ENCODE measurements at places on chromosomes 1 and 21.
A peak's percentile ranks its signal among the peaks of the same experiment; 100 is the strongest.

- no peak for DNase-seq
Observed at GRCh38 chr1:234515821-234516241, 36.9 kb upstream of the TARBP1 start.

- no peak for DNase-seq
Observed at GRCh38 chr1:12532405-12533315, 85.3 kb downstream of the DHRS3 start.

GRCh38 chr1:208113011-208113410 lies 131.2 kb downstream of the PLXNA2 start:
- DNase-seq: no peak

GRCh38 chr1:181398544-181398943 lies 84.8 kb upstream of the CACNA1E start:
- no peak for DNase-seq

- DNase-seq: no peak
Observed at GRCh38 chr1:153474347-153474746, 13.9 kb upstream of the S100A7 start.

DNA sequence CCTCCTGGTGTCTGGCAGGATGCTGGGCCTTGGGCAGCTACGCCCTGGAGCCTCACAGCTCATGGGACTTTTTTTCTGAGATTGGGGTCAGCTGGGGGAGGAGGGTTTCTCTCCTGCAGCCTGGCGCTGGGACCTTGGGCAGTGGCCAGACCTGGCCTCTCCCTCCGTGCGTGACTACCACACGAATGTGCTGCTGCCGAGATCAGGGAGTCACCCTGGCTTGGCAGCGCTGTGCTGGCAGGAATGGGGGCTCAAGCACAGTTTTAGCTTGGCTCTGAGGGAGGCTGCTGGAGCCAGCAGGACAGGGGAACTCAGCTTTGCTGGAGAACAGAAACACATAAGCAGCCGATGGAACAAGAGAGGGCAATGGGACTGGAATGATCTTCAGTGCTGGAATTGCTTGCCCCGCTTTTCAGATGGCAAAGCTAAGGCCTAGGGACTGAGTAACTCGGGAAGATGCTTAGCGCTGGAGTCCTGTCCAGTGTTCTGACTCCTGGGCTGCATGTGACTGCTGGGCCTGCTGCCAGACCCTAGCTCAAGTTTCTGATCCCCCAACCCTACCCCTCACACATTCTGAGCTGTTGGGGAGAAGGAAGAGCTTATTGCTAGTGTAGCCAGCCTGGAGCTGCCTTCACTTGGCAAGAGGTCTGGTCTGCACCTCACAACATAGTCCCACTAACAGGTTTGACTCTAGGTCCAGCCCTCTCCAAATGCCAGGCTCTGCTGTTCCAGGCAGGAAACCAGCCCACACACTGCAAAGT lies 69.9 kb downstream of the NAV1 start:
- no peak for DNase-seq

- no peak for DNase-seq
Observed at GRCh38 chr1:30477588-30477987, 245.8 kb downstream of the MATN1 start.

DNA sequence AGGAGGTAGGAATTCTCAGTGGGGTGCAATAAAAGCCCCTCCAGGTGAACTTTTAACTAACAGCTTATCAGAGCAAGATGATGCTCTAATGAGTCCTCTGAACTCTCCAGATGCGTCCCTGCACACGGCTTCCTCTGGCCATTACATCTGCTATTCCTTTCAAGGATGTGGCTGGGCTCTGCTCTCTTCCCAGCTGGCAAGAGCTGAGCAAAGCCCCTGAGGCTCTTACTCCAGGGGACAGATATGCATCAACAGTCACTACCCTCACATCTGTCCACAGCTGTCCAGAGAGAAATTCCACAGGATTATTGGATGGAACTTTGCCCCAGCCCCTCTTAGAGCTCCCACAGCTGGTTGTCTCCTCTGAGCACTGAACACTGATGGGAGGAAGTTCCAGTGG lies 267.8 kb downstream of the C1orf94 start:
- no peak for DNase-seq

- DNase-seq: no peak
Observed at GRCh38 chr1:111671852-111672251, 52.3 kb downstream of the RAP1A start.

GRCh38 chr1:205232127-205232820 lies 4.5 kb downstream of the TMCC2 start:
- no peak for DNase-seq

DNA sequence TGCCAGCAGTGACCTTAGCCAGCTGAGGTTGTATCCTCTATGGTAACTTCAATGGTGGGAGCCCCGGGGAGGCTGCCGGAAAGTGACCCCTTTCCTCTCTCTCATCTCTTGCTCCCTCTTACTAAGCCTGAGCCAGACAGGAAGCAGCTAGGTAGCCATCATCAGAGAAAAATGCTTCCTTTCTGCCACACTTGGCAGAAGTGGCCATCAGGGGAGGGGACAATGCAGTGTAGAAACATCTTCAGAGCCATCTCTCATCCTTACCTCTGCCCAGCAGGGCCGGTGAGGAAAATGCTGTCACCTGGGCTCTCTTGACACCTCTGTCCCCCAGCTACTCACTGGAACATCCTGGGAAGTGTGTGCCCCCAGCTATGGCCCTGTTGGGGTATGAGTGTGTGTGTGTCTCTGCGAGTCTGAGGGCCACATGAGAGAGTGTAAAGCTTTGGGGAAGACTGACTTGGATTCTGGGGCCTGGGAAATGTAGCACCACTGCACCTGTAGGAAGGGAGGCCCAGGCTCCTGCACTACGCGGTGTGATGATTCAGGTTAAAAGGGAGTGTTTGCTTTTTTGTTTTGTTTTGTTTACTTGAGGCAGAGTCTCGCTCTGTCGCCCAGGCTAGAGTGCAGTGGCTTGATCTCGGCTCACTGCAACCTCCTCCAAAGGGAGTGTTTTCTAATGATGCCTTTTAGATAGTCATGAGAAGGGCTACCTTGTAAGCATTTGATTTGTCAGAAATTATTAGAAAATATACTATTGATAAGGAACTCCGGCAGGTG lies 48.7 kb upstream of the CNTN2 start:
- peak; percentile 6 for DNase-seq

GRCh38 chr1:167430849-167431242 lies 87.5 kb downstream of the CD247 start:
- DNase-seq: no peak

- DNase-seq: peak; percentile 88
Observed at GRCh38 chr1:10867914-10868598, 71.6 kb upstream of the CASZ1 start.

GRCh38 chr1:193589597-193590040 lies 403.2 kb upstream of the B3GALT2 start:
- no peak for DNase-seq

GRCh38 chr1:12014141-12014991 lies 4.9 kb upstream of the MIIP start:
- DNase-seq: peak; percentile 33

DNA sequence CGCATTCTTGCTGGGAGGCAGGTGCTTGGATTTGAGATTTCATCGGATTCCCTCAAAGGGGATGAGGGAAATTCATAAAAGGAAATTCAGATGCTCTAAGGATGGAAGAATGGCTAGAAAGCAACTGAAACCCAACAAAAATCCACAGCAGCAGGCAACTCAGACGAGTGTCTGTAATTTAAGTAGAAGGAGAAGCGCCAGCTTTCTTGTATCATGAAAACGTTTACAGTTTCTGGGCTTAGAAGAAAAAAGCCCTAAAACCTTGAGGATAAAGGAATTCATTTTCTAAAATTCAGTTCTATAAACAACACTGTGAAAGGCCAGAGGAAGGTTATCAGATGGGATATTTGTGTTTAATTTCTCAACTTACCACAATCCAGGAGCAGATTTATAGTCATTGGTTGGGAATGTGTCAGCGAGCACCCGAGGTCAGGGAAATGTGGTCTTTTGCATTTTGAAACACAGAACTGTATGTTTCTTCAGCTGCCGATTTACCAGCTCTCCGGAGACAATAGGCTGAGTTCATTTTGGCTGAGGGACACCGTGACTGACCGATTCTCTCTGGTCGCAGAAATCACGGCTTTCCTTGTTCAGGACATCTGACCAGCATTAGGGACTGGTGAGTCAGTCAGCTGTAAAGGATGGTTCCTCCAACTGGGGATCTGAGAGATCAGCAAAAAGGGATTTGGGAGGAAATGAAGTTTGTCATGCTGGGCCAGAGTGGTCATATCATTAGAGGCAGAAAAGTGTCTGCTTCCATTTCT lies 111.6 kb upstream of the ERRFI1 start:
- DNase-seq: no peak

DNA sequence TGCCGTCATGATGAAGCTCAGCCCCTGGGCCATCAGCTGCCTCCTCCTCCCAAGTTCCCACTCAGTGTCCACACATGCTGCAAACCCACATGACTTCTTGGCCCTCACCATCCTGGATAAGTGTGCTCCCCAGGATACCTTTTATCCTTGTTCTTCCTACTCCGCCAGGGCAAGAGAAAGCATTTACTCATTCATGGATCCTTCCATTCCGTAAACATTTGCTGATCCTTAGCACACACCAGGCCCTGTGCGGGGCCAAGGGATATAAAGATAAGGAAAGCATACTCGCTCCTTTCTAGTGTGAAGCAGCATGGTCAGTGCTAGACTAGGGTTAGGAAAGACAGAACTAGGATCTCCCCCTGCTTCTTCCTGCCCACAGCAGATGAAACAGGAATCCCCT lies 122.1 kb upstream of the HMGB4 start:
- no peak for DNase-seq

- DNase-seq: no peak
Observed at GRCh38 chr1:1132956-1133750, 17.3 kb upstream of the C1orf159 start.

DNA sequence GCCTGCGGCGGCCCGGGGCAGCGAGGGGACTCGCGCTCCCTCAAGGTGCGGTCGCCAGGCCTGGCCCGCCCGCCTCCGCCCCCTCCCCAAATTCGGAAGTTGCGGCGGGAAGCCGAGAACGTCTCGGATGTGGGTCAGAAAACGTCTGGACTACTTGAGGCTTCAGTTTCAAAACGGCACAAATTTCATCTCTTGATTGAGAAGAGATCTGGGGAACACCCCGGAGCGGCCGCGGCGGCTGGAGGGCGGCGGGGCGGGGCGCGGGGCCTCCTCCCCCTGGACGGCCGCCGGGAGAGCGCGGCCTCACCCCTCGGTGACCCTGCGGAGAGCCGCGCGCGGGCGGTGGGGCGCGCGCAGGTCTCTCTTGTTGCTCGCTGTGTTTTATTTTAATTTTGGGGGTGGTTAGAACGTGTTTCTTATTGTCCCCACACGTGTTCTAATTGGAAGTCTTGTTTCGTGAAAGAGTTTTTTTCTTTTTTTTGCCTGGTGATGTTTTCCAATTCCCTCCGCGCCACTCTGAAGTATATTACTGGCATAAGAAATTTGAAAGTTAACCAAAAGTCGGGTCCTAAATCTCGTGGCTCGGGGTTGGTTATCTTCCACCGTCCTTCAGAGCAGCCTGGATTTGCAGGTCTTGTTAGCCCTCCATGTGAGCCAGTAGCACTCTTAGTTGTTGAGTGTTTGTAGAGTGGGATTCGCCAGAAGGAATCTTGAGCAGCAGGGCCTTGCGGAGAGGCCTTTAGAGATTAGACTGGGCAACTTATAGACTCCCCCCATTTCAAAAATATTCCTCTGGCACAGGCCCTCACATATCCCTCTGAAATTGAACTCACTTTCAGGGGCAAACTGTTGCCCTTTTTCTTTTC lies 749 bp downstream of the PCBP3 start:
- DNase-seq: peak; percentile 18

GRCh38 chr1:182875889-182876288 lies 36.7 kb downstream of the DHX9 start:
- DNase-seq: no peak

DNA sequence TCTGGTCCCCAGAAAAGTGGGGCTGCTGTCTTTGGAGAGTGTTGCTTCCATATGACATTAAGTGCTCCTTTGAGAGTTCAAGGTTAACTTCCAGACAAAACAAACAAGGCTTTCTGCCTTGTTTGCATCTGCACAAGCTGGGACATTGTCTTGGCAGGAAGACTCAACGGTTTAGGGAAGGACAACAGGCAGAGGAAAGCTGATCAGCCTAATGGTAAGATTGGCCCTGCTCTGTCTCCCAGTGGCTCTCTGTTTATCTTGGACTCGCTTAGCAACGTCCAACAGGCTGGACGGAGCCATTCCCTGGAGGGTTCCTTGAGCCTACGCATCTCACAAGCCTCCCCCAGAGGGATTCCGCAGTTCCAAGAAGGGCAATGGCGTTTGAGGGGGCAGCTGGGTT lies 62.2 kb upstream of the SLC44A3 start:
- DNase-seq: no peak

DNA sequence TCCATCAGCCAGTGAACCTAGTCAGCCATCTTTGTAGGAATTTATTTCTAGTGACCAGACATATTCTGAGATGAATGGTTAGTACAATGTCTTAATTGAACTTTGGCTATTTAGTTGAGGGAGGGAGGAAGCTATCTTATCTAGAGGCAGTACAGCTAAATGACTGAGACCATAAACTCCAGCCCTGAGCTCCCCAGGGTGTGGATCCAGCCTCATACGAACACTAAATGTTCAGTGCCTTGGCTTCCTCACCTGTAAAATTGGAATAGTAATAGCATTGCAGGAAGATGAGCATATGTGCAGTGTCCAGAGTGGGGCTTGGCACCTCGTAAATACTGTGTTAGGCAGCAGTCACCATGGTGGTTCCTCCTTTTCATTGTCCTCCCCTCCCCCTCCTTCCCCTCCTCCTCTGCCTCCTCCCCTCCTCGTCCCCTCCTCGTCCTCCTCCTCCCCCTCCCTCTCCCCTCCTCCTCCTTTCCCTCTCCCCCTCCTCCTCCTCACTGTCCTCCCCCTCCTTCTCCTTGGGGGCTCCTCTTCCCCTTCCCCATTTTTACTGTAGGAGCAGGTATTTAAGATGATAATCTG lies 108.2 kb downstream of the GALNT2 start:
- DNase-seq: no peak

DNA sequence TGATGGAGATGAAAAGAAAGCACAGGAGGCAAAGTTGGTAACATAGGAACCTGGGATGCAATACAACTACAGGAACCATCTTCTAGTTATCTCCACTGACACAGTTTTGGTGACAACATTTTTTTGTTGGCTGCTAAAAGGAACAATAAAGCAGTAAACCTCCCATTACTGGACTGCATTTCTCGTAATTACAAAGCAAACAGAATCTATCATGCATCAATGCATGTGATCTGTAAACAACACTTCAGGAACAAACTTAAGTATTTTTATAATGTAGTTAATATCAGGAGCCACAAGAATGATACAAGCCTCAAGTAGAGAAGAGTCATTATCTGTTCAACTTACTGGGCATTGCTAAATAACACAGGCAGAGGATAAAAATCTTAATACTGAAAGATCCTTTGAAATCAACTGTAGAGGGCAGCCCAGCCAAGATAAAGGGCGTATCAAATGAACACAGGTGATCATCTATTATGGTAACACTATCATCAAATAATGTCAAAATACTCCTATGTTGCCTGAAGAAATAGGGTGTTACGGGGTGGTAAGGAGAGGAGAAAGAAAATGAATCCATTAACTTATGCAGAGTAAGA lies 193.3 kb downstream of the EIF4G3 start:
- peak; percentile 69 for DNase-seq
